Mucosa of gallbladder (tissue), 1 donor: ENCODE measurements at places on chromosomes 6 and 20. TPM values are rescaled to one million over a fixed set of nuclear protein-coding genes. Genes with fewer than 3 reads are reported as not detected.

- DNase-seq: no peak
Measured at GRCh38 chr6:140729521-140729920, 1355.1 kb upstream of the CITED2 start.

DNA sequence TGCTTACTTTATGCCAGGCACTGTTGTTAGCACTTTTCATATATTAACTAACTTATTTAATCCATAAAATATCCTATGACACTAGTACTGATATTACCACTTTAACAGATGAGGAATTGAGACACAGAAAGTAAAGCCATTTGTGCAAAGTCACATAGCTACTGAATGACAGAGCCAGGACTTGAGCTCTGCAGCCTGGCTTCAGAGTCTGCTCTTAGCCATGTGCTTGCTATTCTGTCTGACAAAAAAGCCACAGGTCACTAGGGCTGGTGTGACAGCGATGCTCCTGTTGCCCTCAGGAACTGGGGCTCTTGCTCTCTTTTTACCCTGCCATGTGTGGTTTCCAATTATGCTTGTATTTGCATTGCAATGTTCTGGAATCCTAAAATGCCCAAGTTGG lies 44.7 kb upstream of the RNF8 start:
- no peak for DNase-seq

- DNase-seq: no peak
Measured at GRCh38 chr20:497979-498378, 35.6 kb upstream of the TBC1D20 start.

The RAET1L gene
- not detected for total RNA-seq

GRCh38 chr20:44072384-44072783 lies 114.6 kb downstream of the JPH2 start:
- no peak for DNase-seq
